T-helper 2 cell (primary cell): ENCODE measurements at places on chromosomes 2 and 18.

- DNase-seq: no peak
Measured at GRCh38 chr18:22694954-22695353, 238.2 kb upstream of the RBBP8 start.

- no peak for DNase-seq
Measured at GRCh38 chr2:118974103-118974993, 32.4 kb downstream of the MARCO start.

- no peak for DNase-seq
Measured at GRCh38 chr2:155842103-155842502, 490.4 kb downstream of the NR4A2 start.

DNA sequence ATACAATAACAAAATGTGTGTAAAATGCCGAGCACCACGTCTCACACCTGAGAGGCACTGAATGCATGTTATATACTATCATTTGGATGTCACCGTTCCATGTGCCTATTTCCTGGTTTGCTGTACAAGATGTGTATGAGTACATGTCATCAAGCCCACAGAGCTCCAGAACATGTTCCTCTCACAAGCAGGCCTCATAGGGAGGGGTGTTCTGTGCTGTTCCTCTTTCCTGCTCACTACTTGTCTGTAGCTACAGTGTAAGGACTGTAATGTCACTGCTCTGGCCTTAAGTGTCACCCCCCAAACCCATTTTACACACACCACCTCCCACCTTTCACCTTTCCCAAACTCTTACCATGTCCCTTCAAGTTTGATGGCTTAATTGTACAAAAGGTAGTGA is 1.8 kb downstream of the AFF3 start:
- no peak for DNase-seq

DNA sequence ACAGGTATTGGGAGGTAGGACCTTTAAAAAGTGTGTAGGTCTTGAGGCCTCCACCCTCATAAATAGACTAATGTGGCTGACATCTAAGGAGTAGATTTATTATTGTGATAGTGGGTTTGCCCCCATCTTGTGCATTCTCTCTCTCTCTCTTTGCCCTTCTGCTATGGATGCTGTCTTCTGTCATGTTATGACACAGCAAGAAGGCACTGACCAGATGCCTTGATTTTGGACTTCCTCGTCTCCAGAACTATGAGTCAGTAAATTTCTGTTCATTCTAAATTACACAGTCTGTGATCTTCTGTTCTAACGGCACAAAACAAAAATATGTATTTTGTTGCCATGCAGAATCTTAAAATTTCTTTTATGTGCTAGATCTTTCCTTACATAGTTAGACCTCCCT is 66.9 kb downstream of the ATAD2B start:
- DNase-seq: no peak

DNA sequence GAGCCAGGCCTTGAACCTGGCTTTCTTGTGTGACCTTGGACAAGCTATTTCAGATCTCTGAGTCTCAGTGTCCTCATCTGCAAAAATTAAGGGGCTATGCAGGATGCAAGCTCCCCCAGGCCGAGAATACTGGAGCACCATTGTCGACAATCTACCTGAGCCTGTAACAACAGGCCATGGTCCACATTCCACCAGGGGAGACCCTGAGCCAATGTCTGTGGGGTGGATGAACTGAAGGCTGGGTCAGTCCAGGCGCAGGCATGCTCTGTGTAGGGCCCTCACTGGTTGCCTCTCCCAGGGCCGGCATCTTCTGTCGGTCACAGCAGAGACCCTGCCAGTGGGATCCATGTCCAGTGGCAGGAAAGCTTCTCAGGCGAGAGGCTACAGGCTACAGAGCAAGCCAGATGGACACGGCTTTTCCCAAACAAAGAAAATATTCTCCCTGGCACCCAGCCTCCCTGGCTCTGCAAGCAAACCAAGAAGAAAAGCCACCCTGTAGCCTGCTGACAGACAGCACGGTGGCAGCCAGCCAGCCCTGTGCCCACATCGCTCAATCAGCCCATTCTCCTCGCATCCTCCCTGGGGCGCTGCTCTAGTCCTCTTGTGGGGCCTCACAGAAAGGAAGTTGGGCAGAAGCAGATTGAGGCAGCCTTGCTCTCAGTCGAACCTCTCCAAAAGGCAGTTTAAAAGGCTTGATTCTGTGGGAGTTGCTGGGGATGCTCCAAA is 48.7 kb upstream of the FZD7 start:
- DNase-seq: no peak

DNA sequence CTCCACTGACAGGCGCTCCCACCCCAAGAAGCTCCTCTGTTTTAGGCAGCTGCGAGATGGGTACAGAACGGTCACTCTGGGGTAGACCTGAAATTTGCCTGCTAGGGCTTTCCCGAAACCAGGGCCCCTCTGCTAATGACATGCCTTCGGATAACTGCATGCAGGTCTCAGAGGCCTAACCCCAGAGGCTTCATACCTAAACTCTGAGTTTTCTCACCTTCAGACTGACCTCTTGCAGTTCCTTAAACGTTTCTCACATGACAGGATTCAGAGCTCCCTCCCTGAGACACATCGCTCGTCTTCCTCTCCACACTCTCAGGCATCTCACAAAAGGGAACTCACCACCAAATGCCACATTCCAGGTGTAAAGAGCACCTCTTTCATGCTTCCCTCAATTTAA is 11.3 kb upstream of the KLHL29 start:
- DNase-seq: no peak

DNA sequence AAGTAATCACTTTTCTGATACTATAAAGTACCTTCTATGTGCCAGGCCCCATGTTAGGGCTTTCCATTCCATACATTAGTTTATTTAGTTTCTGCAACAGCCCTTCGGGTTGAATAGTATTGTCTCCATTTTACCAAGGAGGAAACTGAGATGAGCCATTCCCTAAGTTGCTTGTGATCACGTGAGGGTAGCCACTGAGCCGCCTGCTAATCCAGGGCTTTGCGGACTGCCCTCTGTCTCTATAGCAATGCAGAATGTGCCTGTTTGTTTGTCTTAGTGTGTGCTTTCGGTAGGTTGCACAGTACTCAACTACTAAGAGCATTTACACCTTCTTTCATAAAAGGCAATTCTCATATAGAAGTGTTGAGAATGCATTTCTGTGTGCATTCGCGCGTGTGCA is 5.0 kb downstream of the EMILIN2 start:
- no peak for DNase-seq

GRCh38 chr2:102235042-102235473 is 48.2 kb downstream of the IL1RL2 start:
- DNase-seq: peak; percentile 22

DNA sequence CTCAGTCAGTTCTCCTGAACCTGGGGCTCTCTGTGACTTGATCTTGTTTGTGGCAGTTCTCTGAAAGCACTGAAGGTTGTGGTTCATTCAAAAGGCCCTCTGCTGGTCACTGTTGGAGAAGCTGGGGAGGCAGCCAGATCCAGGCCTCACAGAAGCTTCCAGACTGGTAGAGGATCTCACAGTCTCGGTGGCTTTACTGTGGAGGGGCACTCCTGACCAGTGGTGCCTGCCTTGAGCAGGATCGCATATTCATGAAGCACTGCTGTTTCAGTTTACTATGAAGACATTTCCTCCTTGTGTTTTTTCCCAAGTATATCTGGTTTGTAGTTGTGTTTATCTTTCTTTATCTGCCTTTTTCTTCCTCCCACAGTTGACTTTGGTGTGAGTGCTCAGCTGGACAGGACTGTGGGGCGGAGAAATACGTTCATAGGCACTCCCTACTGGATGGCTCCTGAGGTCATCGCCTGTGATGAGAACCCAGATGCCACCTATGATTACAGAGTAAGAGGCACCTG is 133.9 kb downstream of the MAP4K4 start:
- peak; percentile 44 for DNase-seq

GRCh38 chr2:176704282-176704858 is 435.1 kb downstream of the MTX2 start:
- no peak for DNase-seq

DNA sequence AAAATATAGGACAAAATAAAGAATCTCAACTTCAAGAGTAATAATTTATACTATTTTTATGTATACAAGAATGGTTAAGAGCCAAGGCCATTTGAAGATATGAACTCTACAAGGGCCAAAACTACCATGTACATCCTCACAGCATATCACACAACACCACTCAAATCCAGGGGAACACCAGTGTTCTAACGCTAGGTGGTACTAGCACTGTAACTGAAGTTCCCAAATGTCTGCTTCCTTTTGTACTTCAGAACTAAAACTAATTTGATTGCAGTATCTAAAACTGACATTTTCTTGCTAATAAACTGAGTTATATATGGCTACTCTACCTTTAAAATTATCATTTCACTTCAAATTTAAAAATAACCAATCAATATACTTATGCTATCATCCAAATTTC is 47.0 kb downstream of the REV1 start:
- no peak for DNase-seq

GRCh38 chr2:48170281-48170680 is 264.0 kb upstream of the FBXO11 start:
- DNase-seq: no peak

DNA sequence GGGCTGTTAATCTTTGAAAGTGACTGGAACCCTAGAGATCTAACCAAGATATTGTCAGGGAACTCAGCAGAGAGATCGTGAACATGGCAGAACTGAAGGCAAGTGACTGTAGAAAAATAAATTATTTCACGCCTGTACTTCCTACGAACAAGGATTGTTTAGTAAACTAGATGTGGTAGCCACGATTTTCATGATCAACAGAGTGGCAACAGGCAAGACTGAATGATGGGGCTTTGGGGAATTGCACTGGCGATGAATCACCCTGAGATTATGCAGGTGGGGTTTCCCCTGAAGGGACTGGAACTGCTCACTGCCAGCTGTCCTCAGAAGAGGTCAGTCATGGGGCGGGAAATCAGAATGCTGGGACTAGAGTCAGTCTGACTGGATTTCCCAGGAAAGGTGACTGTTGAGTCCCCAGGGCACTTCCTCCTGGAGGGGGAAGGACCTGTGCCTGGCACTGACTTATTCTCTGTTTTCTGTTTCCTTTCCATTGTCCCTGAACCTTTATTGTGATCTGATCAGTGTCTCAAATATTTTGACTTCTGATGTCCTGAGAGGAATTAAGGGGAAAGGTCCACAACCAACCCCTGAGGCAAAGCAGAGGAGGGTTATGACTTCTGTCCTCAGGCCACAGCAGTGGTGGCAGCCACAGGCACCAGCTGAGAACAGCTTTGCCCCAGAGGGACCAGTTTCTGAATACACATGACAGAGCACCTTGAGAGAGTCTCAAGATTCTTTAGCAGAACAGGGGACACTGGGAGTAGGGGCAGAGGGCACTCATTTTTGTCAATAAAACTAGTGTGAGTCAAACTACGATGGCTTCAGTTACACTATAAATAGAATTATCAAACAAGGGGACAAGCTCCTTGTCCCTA is 70.0 kb downstream of the NAB1 start:
- no peak for DNase-seq

- DNase-seq: no peak
Measured at GRCh38 chr2:160721089-160722040, 227.8 kb upstream of the RBMS1 start.

DNA sequence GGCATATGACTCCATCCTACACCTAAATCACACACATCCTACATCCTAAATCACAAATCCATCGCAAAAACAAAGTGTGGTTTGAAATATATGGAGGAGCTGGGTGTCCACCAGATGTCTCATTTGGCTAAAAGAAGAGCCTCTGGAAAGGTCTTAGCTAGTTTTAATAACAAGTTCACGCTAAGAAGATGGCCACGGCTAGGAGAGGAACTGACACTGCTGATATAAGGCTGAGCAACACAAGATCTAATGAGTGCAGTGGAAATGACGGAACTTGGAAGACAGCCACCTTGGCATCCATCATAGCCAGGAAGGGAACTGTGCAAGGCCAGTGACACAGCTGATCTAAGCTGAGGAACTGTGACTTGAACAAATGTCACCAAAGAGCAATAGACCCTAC is 60.0 kb upstream of the AGAP1 start:
- no peak for DNase-seq

- DNase-seq: no peak
Measured at GRCh38 chr2:120508567-120509041, 162.7 kb downstream of the INHBB start.

- no peak for DNase-seq
Measured at GRCh38 chr2:113922784-113923183, 32.9 kb downstream of the ACTR3 start.

- no peak for DNase-seq
Measured at GRCh38 chr2:104919127-104919526, 65.2 kb downstream of the POU3F3 start.

DNA sequence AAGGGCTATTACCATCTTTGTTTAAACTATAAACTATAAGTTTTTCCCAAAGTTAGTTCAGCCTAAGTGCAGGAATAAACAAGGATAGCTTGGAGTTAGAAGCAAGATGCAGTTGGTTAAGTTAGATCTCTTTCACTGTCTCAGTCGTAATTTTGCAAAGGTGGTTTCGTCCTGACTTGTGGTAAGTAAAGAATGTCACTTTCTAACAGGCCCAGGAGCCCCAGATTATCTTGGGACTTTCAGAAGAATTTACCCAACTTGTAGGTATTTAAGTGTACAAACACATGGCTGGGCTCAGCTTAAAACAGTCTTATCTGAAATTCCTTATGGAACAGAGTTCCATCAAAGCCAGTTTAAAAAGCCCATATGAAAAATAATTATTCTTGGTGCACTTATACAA is 18.3 kb upstream of the FAM98A start:
- DNase-seq: no peak

DNA sequence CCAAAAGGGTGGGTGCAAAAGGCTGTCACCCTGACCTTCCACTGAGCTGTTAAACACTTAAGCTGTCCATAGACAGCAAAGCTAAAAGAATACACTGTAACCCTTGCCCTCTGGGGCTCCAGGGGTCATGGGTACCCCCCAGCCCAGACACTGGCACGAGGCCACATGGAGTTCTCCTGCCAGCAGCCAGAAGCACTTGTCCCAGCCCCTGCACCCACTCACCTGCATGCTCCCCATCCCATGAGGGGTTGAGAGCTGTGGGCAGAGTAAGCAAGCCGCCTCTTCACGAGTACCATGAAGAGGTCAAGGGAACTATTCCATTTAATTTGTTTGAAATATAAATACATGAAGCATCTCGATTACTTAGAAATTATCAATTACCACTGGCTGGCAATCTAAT is 867.1 kb upstream of the ZEB2 start:
- DNase-seq: no peak

- DNase-seq: no peak
Measured at GRCh38 chr2:64374686-64375085, 79.3 kb upstream of the LGALSL start.

DNA sequence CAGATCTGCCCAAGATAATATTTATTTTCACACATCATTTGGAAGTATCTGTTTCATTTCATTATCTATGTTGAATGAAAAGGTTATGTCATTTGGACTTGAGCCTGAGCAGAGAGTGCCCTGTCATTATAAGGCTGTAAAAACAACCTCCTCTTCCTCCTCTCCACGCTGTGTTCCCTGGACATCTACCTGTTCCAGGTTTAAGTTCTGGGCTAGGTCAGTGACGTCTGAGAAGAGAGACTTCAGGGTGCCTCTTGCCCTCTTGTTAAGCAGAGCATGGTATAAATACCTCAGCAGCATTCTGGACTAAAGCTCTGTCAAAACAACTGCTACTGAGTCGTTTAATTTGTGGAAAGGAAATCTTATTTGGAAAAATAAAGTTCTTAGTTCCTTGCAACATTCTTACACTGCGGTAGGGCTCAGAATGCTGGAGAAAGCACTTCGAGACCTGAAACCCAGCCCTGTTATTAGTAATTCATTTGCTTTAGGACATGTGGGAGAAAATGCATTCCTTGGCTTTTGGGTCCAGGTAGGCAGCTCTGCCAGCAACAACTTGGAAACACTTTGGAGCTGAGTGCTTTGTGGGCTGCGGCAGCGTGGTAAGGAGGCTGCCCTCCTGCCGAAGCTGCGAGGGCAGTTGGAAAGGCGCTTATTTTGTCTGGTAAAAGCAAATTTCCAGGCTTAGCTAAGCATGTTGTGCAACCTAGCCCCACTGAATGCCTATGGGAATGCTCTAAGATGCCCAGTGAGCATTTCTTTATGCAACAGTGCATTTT is 91.8 kb upstream of the NEDD4L start:
- DNase-seq: no peak
